ENCODE measurements at places on chromosomes 16 and 17.
A peak's percentile ranks its signal among the peaks of the same experiment; 100 is the strongest.

DNA sequence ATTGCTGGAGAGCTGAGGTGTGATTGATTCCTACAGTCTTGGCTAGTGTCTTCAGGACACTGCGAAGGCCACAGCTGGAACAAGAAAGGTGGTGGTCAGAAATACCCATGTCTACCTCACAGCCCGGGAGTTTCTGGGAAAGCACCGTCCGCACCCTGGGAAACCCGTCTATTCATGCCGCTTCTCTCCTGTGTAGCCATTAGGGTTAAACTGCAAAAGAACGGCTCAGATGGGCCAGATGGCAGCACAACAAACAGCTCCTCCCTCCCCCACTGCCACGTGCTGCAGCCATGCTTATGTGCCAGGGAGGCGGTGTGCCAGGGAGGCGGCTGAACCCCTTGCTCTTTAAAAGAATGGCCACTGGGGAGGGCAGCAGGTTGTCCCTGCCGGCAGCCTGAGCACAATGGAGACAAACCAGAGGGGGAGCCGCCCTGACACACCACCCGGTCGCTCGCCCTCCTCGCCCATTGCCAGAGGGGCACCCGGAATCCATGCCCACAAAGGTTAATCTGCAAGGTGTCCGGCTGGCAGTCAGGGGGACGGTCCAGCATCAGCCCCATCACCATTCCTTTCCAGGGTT is 65.2 kb downstream of the CYTH1 start:
- DNase-seq, result no peak

DNA sequence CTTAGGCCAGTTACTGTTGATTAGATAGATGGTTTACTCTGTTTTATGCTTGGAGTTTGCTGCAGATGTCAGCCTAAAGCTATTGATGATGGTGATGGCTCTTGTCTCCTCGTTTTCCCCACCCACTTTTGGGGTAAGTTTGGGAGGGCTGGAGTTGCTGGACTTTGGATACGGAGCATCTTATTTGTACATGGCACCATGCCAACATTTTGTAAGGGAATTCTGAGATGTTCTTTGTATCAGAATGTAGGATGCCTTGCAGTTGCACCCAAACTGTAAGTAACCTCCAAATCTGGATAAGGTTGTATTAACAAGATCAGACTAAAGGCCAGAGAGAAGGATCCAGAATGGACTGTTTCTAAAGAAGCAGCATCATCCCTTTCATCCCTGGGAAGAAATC is 551.9 kb upstream of the ZFHX3 start:
- DNase-seq, result no peak

DNA sequence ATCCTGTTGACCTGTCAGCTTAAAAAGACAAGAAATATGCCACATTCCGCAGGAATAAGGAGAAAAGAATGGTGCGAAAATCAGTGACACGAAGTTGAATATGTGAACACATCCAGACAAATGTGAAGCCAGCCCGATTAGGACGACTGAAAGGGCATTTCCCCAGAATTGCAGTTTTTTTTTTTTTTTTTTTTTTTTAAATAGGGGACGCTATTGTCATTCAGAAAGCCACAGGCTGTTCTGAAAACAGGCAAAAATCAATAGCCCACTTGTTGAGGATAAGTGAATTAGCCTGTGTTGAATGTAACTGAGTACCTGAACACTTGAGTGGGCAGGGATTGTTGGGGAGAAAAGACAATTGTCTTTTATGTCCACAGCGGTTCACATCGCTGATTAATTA is 507.1 kb downstream of the WWOX start:
- no peak for DNase-seq

- no peak for DNase-seq
Measured at GRCh38 chr17:77695386-77695785, 263.1 kb upstream of the TNRC6C start.

- DNase-seq, result no peak
Measured at GRCh38 chr17:12429116-12429515, 236.6 kb upstream of the MYOCD start.

DNA sequence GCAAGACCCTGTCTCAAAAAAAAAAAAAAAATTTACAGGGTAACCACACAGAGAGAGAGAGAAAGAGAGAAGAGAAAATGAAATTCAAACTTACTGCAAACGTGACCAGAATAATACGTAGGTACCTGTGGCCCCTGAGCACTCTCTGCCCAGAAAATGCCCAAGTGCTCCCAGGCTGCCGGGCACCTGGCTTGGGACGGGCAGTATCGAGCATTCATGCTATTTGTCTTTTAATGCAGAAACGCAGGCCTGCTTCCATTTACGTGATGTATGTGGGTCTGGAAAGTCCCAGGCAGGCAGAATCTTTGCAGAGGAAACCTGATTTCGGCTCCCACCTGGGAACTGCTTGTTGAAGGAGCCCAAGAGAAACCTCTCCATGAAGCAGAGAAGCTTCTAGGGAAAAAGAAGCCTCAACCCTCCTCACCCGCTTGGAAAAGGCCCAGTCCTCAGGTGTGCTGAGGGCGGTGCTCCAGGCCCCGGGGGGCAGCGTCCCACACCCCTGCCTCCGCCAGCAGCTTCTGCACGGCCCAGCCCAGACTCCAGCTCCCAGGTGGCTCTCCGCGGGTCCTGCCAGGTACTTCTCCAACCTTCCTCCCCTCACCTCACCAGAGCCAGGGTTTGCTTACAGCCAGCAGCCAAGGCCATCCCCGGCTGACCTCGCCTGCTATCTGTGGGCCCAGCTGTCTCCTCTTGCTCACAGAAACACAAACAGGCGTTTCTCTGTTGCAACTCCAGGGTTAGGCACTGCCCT is 14.0 kb downstream of the RPH3AL start:
- no peak for DNase-seq

DNA sequence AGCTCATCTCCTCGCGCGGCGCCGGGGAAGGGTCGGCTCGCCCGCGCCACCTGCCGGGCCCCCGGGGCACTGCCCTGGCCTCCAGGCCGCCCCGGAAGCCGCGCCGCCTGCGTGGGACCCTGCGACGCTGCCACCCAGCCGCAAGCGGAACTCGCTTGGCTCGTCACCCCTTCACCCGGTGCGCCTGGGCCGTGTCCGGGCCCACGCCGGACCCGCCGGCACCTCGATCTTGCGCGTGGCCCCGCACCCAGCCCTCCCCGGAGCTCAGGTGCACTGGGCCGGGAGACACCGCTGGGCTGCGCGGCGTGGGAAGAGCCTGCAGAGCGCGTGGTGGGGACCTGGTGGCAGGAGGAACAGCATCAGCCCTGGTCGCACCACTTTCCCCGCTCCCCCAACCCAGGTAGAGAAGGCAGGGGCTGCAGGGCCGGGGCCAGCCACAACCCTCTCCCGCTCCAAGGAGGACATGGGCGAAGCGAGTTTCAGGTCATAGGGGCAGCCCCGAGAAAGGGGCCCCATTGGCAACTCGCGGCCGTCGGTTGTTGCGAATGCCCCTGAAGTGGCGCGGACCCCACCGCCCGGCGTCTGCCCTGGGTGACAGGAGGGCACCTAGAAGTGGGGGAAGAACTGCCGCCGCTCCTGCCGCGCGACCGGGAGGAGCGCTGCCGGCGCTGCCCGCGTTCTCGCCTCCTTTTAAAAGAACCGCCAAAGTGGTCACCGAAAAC is 363 bp upstream of the MIF4GD start:
- DNase-seq, result peak; percentile 74

DNA sequence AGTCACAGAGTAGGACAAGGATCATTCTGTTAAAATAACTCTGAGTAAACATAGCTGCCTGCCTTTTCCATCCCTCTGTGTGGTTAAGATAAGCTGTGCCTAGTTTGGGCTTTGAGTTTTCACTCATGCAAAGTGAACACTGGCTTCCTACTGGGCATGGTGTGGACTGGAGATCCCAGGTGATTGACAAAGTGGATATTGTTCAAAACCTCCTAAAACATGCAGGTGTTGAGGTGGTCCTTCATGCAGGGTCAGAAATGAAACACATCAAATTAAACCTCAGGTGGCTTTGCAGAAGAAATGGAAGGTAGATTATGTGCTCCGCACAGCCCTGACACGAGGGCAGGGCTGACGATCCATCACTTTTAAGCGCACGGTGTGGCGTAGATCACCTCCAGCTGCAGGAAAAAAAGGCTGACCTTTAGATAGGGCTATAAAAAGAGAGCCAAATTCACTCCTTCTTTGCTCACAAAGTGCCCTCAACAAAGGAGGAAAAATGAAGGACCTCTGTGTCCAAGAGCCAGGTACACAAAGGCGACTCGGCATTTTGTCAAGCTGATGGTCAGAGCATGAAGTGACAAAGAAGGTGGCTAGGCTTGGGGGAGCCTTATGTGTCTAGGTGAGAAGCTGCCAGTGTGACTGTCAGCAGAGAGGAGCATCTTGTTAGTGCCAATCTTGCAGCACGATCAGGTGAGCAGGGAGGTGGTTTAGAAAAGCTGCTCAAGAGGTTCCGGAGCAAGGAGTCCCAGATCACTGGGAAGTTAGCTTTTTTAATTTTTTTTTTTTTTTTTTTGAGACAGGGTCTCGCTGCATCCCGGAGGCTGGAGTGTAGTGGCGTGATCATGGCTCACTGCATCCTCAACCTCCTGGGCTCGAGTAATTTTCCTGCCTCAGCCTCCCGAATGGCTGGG is 19.9 kb upstream of the ITPRIPL2 start:
- DNase-seq, result no peak

DNA sequence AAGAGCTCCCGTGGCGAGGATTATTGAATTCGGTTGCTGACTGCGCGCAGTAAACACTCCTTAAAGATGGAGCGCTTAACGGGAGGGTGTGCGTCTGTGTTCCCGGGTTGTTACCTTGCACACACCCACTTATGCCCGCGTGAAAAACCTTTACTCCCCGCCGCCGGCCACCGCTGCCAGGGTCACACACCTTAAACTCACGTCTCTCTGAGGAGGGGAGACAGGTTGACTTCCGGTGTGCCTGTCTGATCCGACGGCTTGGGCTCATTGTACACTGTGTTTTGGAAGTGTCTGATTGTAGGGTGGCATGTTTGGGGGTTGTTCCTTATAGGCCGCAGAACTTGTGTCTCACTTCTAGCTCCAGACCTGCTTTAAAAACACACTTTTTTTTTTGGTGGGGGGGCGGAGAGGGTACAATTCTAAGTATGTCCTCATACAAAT is 66.8 kb downstream of the KPNA2 start:
- no peak for DNase-seq

- no peak for DNase-seq
Measured at GRCh38 chr16:20107083-20107482, 33.4 kb upstream of the GPR139 start.

- no peak for DNase-seq
Measured at GRCh38 chr17:27980043-27980442, 62.4 kb upstream of the NLK start.

DNA sequence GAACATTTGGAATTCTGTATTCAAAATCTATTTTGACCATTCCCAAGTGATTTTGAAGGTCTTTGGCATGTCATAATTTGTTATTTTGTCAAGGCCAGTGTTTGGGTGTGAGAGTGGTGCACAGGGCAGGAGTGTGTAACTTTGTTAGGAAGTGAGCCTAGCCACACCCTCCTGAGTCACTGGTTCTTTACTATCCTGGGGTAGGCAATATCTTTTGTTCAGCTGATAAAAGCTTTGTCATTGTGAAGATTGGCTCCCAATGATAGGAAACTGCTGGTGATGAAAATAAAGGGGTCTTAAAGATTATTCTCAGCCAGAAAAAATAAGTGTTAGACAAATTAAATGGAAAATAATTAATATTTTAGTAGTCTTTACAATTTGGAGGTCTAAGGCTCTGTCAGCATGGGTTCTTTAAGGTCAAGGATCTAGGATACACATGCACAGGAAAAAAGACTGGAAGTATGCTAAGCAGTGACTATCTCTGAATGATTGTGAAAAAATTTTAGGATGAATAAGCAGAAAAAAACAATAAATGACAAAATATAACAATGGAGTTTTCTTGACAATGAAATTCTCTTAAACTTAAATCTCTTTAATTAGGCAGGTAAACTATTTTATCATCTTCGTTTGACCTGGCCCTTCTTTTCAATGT is 5.1 kb downstream of the UBN1 start:
- DNase-seq, result no peak

GRCh38 chr16:58392215-58393137 is at the start of gene GINS3:
Gene GINS3, plus strand, starts transcription at chr16:58392471. Its CDS starts 131 bp downstream, at chr16:58392602.
- peak; percentile 71 for DNase-seq

GRCh38 chr16:22926105-22926751 is 112.3 kb downstream of the HS3ST2 start:
- DNase-seq, result no peak

DNA sequence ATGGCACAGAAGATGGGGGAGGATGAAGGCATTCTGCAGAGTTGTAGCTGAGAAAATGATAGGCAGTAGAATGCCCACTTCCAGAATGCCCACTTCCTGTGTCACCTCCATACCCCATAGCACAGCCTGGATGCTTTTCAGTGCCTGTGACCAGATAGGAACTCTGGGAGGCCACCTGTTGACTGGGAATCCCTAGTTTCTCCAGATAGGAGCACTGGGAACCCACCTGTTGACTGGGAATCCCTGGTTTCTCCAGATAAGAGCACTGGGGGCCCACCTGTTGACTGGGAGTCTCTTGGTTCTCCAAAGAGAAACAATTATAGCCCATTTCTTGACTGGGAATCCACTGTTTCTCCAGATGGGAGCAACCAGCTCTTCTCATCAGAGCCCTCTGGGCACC is 11.6 kb downstream of the CPHXL start:
- no peak for DNase-seq

GRCh38 chr17:77942112-77942988 is 16.2 kb upstream of the TNRC6C start:
- DNase-seq, result no peak

DNA sequence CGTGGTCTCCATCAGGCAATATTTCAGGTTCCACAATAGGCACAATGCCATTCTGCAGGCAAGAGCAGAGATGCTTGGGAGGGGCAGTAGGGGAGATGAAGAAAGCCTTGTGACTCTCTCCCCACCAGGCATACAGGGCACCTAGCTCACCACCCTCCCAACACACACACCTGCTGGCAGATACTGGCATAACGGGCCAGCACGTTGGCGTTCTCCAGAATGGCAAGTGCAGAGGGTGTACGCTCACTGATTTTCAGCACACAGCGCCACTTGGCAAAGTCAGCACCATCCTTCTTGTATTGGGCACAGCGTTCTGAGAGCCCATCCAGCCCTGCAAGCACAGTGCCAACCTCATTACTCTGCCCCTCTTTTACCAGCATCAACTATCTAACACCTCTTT is 2.2 kb downstream of the ALDOC start:
- no peak for DNase-seq

DNA sequence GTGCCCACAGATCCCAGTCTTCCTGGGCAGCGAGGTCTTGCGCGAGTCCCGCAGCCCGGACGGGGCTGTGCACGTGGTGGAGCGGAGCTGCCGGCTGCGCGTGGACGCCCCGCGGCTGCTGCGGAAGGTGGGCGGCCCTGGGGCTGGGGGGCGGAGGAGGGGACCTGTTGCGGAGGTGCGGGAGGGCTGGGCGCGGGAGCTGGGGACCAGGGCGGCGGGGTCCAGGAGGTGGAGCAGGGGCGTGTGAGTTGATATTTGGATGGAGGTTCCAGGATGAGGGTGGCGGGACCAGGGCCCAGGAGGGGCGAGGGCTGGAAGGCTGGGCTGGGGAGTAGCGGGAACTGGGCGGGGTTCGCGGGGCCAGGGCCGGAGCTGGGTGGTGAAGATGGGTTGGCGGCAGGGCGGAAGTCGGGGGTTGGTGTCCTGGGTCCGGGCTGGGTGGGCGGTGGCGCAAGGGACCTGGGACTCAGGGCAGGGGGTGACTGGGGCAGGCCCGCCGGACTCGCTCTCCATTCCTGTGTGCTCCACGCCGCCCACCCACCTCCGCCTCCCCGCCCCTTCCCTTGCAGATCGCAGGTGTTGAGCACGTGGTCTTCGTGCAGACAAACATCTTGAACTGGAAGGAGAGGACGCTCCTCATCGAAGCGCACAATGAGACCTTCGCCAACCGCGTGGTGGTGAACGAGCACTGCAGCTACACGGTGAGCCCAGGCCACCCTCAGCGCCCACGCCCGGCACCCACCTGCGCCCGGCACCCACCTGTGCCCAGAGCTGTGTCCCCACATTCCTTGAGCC is 29.6 kb downstream of the SEC14L5 start:
- no peak for DNase-seq

GRCh38 chr17:10156599-10156947 is 41.8 kb downstream of the GAS7 start:
- DNase-seq, result no peak

Measured in stimulated activated CD8-positive, alpha-beta memory T cell treated with anti-CD3 and anti-CD28 coated beads, Interleukin-7, amount 100 ng/mL, for 1 hour (primary cell).